H54 (cell line): ENCODE measurements at places on chromosomes 12 and 14.

GRCh38 chr12:127742231-127742630 lies 524.7 kb upstream of the TMEM132C start:
- DNase-seq = no peak

GRCh38 chr12:31504625-31505222 lies 86.2 kb downstream of the DENND5B start:
- no peak for DNase-seq

GRCh38 chr12:21453312-21453852 lies 15.9 kb downstream of the PYROXD1 start:
- no peak for DNase-seq

- DNase-seq = no peak
These were observed 10.7 kb downstream of the DYRK4 start for GRCh38 chr12:4572680-4573079.

GRCh38 chr14:100652744-100653143 lies 65.5 kb upstream of the BEGAIN start:
- DNase-seq = no peak
